ENCODE measurements at places on chromosomes 4 and X. TPM values are rescaled to one million over a fixed set of nuclear protein-coding genes. Genes with fewer than 3 reads are reported as not detected.

GRCh38 chrX:96372313-96373046, 312.2 kb upstream of the DIAPH2 start:
- DNase-seq, result peak; percentile 80

DNA sequence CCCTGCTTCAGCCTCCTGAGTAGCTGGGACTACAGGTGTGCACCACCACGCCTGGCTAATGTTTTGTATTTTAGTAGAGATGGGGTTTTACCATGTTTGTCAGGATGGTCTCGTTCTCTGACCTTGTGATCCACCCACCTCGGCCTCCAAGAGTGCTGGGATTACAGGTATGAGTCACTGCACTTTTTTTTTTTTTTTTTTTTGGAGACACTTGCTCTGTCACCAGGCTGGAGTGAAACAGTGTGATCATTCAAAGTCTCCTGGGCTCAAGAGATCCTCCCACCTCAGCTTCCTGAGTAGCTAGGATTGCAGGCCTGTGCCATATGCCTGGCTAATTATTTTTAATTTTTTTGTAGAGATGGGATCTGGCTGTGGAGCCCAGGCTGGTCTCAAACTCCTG, 338.8 kb downstream of the PPP3CA start:
- DNase-seq, result no peak

Gene LPAR4
- total RNA-seq, result not detected

DNA sequence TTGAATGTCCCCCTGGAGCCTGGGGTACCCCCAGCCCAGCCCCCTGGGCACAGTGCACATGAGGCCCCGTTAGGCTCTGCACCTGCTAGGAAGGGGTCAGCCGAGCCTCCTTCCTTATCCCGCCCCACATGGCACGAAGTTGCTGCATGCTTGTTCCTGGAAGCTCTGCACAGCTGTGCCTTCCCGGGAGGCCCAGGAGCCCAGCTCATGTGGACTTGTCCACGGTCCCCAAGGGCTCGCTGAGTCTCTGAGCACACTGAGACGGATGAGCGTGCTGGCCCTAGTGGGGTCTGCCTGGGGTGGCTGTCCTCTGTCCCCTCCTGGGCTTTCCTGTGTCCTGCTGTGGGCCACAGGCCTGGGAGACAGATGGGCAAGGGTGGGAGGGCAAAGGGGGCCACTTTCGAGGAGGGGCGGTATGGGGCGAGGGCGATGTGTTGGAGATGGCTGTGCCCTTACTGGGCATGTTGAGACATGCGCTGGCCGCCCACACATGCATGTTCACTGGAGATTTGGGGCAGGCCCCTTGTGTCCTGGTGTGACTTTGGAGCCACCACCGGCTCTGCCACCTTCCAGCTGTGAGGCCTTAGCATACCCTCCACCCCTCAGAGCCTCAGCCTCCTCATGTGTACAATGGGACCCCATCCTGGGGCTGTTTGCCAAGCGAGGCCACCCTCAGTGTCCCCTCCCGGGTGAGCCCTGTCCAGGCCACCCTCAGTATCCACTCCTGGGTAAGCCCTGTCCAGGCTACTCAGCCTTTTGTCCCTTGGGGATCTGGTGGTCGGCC, 237.6 kb downstream of the AFAP1 start:
- DNase-seq, result no peak

DNA sequence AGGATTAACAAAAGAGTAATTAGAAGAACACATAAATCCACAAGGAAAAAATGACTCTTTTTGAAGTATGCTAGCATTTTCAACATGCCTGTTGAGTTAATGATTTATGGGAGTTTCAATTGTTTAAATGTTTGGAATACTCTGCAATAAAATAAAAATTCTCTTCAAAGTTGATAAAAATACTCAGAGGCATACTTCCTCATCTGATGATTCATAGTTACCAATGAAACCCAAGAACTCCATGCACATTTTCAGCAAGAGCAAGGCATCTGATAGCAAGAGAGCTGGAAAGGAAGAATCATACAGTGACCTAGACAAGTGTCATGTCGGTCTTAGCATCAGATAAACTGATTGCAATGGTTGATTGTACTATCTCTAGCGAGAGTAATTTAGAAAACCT, 443.7 kb upstream of the ATOH1 start:
- DNase-seq, result no peak

DNA sequence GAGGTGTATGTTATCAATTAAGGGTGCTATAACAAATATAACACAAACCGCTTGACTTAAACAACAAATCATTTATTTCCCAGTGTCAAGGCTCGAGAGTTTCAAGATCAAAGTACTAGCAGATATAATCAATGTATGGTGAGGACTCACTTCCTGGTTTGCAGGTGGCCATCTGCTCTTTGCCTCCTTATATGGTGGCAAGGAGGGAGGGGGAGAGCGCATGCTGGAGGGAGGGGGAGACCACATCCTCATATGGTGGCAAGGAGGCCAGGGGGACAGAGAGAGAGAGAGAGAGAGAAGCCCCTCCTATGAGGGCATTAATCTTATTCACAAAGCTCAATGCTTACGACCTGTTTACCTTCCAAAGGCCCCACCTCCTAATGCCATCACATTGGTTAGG, 372.3 kb upstream of the SPOCK3 start:
- DNase-seq, result no peak

DNA sequence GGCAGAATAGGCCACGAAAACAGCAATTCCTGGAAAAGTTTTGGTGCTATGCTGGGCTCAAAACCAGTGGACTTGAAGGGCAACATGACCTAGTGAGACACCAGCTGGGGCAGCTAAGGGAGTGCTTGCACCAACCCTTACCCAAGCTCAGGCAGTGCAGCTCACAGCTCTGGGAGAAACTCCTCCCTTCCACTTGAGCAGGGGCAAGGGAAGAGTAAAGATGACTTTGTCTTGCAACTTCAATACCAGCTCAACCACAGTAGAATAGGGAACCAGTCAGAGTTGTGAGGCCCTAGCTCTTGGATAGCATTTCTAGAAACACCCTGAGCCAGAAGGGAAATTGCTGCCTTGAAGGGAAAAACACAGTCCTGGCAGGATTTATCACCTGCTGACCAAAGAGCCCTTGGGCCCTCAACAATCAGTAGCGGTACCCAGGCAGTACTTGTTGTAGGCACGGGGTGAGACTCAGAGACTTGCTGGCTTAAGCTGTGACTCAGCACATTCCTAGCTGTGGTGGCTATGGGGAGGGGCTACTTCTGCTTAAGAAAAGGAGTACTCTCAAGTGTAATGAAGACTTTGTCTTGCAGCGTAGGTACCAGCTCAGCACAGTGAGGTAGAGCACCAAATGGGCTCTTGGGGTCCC, 19.7 kb upstream of the ABCG2 start:
- DNase-seq, result peak; percentile 66

Gene RIBC1
- 2.6 TPM for total RNA-seq

Gene FAAH2
- 3.1 TPM for total RNA-seq
